ENCODE measurements at places on chromosomes 6 and 20. TPM values are rescaled to one million over a fixed set of nuclear protein-coding genes. Genes with fewer than 3 reads are reported as not detected.

- DNase-seq: no peak
These were observed 1.3 kb upstream of the NNAT start for GRCh38 chr20:37519508-37520418.

GRCh38 chr20:57960803-57961575 is 251.2 kb upstream of the PMEPA1 start:
- DNase-seq: no peak

- DNase-seq: no peak
These were observed 154.3 kb downstream of the CCDC170 start for GRCh38 chr6:151647976-151648639.

- DNase-seq: no peak
These were observed 307 bp downstream of the RANBP9 start for GRCh38 chr6:13711324-13711732.

GRCh38 chr6:113362301-113363047 is 494.7 kb upstream of the MARCKS start:
- no peak for DNase-seq

DNA sequence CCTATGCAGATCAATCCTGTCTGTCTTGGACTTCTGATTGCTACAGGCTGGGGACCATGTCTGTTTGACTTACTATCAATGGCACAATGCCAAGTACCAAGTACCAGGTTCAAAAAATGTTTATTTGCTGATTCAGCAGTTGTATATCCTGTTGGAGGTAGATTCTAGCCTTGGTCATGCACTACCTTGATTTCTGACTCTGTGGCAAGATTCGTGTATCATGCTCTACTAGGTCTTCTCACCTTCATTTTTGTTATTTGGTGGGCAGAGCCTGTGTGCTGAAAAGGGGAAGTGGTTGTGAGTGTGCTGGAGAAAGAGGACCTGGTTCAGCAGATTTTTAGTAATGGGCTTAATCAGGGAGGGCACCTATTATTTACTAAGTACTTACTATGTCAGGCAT is 192.4 kb upstream of the MYLIP start:
- no peak for DNase-seq

DNA sequence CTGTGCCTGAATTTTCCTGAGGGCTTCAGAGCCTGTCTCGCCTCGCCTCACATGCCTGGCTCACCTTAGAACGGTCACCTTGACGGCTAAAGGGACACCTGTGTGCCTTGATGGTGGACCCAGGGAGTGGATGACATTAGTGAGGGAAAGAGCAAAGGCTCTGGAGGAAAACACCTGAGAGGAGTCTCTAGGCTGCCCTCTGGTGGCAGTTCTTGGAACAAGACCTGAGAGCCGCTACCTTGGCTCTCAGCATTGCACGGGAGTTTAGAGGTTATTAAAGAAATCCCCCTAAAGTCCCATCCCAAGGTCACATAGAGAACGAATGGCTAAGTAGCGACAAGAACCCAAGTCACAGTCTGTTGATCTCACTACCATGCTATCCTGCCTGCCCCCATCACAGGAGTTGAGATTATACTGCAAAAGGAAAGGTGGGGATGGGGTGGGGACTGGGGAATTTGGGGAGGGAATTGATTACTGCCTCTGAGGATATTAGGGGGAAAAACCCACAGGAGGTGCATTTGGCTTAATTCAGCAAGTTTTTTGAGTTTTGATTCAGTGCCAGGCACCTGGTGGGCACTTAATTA is 7.9 kb upstream of the CDSN start:
- DNase-seq: no peak

GRCh38 chr20:10911298-10911697 is 237.5 kb upstream of the JAG1 start:
- DNase-seq: no peak

DNA sequence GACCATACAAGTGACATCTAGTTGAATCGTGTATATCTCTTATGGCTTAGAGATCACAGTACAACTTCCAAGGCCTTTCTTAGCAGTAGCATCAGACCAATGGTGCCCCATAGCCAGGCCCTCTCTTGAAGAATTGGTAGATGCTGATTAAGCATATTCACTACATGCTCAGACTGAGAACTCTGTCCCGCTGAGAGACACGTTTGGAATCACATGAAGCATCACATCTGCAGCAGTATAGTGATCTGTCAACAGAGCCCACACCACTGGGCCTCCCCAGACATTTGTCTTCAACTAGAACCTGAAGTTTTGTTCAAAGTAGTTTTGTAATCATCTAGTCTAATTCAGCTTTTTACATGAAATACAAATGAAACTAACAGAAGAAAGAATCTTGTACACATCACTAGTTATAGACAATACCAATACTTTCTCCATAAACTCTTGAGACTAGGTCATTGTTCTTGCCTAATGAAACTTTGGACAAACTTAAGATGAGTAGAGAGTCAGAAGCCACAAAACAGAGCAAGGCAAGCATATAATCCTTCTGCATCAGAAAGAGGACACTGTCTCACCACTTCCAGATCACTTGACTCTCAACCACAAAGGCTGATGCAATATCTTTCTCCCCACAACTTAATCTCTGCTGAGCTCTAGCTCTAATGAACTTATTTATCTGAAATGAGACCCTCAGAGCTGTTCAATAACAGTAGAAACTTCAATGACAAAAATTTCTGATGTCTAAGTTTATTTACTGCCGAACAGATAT is 182.7 kb downstream of the TBX18 start:
- no peak for DNase-seq

GRCh38 chr20:3863317-3863716 is 16.7 kb downstream of the MAVS start:
- no peak for DNase-seq

DNA sequence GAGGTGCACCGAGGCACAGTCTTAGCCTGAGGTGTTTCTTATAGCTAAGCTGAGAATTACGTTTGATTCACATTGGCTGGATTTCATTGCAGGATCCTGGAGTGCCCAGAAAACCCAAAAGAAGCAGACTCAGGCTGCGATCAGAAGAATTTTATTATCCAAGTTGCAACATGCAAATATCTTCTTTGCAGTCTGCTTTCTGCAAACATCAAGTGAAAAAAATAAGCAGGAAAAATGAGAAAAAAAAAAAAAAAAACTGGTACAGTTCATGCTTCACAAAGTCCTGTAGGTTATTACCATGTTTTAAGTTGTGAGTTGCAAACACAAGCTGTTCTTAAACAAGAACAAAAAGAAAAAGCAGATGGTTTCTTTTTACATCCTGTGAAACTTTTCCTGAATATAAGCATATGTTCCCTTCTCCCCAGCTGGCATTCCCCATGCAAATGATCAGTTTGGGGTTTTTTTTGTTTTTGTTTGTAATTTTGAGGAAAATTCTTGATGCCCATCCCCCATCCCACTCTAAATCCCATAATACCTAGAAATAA is 349.0 kb downstream of the CBLN4 start:
- no peak for DNase-seq

DNA sequence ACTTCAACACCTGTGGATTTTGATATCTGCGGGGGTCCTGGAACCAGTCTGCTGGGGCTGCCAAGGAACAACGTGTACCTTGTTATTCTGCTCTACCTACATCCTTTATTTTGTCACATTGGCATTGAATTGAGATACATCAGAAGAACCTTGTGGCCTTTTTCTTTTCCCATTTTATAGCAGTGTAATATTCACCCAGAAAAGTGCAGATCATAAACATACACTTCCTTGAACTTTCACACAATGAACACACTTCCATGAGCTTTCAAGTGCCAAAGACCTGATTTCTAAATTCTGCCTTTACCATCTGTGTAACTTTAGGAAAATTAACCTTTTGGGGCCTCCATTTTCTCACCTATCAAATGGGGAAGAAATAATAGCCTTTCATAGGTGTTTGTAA is 29.9 kb upstream of the RREB1 start:
- no peak for DNase-seq

PTCRA gene
- not detected for total RNA-seq

- no peak for DNase-seq
These were observed 9.3 kb upstream of the NQO2 start for GRCh38 chr6:2990248-2990931.

GRCh38 chr6:142906945-142907470 is 38.0 kb downstream of the HIVEP2 start:
- no peak for DNase-seq

TMEM151B gene
- total RNA-seq: 0.11 TPM
